WTC11 (cell line): ENCODE measurements at places on chromosomes 5 and 9.

GRCh38 chr5:93342563-93343061, 238.4 kb downstream of the NR2F1-AS1 start:
- no peak for DNase-seq

GRCh38 chr5:6767481-6768063, 54.3 kb downstream of the TENT4A start:
- no peak for DNase-seq

- no peak for DNase-seq
These were observed 18.5 kb upstream of the FKTN start for GRCh38 chr9:105539452-105539851.

DNA sequence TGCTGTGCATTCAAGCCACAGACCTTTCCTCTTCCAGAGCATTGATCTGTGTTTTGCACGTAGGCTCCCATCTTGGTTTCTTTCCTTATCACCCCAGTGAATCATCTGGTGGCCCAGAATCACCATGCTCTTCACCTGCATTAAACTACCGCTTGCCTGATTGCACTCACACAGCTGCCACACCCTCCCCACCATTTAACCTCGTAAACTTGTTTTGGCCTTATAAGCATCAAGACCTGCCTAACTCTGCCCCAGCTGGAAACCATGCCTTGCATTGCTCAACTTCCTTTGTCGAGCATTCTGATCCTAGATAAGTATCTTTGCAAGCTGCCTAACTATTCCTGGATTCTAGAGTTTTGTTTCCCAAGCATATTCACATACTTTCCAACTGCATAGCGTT, 369.6 kb upstream of the SEMA6A start:
- peak; percentile 21 for DNase-seq

DNA sequence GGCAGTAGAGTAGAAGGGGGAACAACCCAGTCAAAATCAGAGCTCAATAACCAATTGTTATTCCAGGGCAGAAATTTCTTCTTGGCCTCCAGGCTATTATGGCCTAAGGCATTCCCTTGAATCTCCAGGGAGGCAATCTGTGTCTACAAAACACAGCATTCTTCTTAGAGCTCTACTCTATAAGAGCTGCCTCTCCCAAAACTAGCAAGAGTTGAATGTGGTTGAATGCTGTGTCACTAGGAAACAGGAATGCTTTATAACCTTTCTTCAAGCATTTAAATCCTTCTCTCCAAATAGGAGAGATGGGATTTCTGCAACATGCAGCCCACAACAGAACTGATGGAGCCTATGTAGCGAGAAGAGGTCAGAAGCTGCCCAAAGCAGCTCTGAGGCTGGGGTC, 97.1 kb upstream of the APC start:
- no peak for DNase-seq

DNA sequence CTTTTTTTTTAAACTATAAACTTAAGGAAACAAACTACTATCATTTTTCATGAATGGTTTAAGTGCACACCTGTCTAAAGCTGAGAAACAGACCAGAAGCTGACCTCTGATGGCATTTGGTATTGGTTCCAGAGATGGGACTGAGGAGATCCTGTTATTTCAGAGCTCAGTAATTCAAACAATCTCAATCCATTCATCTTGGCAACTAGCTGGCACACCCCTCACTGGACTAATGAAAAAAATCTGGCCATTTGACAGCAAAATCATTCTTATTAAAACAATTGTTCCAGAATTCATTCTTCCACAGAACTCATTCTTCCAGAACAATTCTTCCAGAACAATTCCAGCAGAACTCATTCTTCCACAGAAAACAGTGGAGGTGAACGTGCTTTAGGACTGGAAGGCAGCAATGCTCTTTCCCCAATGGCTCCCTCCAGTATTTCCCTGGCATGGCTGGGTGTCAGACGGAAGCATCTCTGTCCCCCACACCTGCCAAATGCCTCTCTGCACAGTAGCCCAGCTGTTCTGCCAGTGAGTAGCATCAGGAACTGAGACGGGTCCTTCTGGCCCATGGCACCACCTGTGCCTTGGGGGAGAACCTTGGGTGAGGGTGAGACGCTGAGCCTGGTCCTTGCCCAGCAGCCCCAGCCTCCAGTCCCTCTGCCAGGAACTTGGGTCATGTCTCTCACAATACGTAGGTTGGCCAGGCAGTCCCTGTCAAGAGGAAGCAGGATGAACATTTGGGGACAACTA, 87.5 kb upstream of the EQTN start:
- DNase-seq: no peak

DNA sequence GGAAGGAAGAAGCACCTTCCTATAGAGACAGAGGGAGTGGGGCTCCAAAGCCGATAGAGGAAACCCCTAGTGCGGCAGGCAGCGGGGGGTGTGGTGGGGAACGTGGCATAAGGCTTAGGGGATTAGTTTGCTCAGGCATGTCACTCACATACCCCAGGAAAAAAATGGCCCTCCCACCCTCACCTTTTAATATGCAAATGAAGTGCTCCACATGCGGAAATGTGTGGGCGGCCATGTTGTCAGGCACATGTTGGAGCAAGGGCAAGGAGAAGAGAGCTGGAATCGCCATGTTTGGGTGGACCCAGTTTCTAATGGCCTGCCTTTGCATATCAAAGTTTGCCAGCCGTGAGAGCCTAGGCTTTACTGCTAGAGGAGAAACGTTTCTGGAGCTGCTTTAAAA, 758.8 kb downstream of the NR2F1-AS1 start:
- peak; percentile 11 for DNase-seq

GRCh38 chr5:169415371-169415770, 114.4 kb upstream of the SLIT3 start:
- no peak for DNase-seq

DNA sequence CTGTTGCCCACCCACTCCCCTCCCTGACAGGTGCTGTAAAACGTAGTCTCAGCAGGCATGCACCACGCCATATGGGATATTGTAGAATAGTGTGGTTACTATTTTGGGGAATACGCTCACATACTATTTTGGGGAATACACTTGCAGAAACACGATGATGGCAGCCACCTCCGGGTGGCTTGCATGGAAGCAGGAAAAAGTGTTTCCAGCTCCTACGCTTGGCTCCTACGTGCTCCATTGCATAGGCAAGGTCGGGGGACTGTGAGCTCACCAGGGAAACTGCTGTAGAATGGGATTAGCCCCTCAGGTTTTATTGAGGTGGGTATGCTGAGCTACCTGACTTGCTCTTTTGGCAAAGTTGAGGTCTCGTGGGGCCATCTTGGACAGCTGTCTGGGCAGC, 160.3 kb upstream of the NFIL3 start:
- no peak for DNase-seq

GRCh38 chr9:122213589-122214413, 15.0 kb downstream of the LHX6 start:
- DNase-seq: peak; percentile 94
